GM12864 (cell line): ENCODE measurements at places on chromosomes 3 and 15.

GRCh38 chr3:37712918-37713817 lies 148.5 kb upstream of the CTDSPL start:
- no peak for DNase-seq

- DNase-seq = no peak
Measured at GRCh38 chr3:42653560-42654330, at the start of gene ZBTB47. ZBTB47 (plus strand) TSS chr3:42653697; CDS start chr3:42658356, 4,659 bp downstream.

- no peak for DNase-seq
Measured at GRCh38 chr3:119013951-119014350, 20.7 kb downstream of the IGSF11 start.

GRCh38 chr3:167160781-167161180 lies 219.3 kb downstream of the ZBBX start:
- no peak for DNase-seq

DNA sequence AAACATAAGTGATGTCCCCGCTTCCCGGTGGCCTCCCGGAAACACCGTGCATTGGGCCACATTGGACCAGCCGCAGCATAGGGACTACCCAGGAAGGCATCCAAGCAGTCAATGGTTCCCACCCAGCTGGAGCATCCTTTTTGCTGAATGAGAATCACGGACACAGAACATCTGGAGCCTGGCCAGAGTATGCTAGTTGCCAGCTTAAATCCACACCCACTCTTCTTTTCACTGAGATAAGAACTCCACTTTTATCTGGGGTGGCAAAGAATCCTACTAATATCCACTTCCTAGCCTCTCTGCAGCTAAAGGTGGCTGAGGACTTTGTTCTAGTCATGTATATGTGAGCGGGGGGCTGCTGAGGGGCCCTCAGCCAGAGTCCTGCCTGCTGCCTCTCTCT lies 95.2 kb upstream of the PLXNA1 start:
- no peak for DNase-seq

GRCh38 chr3:36876181-36876936 lies 68.5 kb downstream of the TRANK1 start:
- DNase-seq = peak; percentile 87

- no peak for DNase-seq
Measured at GRCh38 chr3:108218811-108219210, 3.4 kb downstream of the IFT57 start.

DNA sequence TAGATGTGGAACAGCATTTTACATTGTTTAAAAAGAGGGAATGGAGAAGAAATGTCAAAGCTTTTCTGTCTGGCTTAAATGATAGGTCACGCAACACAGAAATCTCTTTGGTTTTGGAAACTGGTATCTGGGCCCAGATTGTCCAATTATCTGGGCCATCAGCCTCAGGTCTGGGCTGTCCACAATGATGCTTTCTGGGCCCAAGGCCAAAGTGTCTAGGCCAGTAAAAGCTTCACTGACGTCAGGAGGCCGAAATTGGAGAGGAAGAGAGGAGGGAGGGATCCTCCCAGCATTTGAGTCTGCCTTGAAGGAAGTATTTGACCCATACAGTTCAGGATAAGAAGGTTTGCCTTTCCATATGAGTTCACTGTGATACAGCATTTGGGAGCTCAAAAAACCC lies 60.7 kb upstream of the ALDH1A3 start:
- DNase-seq = no peak

DNA sequence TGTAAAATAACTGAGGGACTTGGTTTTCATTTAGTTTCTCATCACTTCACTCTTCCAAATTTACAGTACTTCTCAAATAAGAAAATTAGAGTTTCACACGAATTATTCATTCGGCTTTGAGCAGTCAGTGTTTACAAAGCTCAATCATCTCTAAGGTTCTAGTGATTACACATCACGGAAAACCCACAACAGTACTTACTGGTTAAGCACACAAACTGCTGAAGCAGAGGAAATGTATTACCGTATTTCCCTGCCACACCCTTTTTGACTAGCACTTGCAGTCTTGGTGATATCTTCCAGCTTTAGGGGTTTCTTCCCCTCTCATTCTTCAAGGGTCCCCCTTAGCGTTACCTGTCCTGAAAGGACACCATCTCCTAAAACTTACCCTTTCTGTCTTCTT lies 164.8 kb upstream of the CDIN1 start:
- no peak for DNase-seq

- DNase-seq = no peak
Measured at GRCh38 chr3:155024006-155024638, 56.0 kb upstream of the MME start.

DNA sequence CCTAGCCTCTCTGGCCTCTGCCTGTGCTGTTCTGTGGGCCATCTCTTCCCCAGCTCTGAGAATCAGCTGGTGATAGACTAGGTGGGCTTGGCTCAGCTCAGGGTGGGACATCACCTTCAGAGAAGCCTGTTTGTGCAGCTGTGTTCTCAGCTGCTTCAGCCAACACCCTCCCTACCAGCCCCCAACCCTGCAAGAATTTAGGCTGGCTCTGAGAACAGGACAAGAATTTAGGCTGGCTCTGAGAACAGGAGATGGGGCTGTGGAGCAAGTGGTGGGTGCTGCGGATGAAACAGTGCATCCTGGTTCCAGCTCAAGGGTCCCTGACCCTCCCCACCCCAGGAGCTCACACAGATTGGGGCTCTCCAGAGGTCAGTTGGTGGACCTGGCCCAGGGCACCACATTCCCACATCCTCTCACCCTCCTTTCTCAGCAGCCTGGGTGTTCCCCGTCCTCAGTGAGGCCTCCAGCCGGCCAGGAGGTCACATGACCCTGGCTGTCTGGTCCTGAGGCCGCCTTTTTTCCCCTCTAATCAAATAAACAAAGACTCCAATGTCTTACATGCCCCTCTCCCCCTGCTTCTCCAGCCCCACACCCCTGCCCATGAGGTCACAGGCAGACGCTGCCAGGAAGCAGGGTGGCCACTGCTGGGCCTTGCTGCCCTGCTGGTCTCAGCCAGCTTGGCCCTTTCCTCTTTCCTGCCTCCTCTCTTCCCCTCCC lies 14.9 kb downstream of the PLEKHO2 start:
- no peak for DNase-seq

DNA sequence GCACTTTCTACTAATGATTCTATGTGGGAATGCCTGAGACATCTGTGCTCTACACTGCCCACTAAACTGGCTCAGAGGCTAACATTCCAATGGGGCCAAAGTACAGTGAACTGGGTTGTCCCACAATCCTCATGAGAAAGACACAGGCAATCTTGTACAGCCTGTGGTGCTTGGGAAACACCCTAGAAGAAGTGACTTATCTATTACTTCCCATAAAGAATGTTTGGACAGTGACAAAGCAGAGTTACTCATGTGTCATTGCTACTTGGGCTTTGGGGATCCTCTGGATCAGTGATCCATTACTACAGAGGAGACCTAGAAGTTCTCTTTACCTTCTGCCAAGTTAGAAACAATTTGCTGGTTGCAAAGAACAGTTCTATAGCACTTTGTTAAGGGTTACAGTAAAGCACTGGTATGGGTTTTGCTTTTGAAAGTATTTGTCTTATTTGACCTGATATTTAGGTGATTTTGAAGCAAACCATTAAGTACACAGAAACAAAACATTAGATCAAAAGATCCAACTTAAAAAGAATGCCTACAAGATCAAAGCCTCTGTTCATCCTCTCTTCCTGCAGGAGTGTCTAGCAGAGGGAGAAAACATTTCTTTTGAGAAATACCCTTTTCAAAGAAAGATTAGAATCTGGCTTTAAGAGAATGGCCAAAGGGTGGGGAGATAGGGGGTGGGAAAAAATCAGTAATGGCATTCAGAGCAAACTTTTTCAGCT lies 75.8 kb downstream of the CTNNB1 start:
- no peak for DNase-seq

GRCh38 chr15:78049691-78050440 lies 27.6 kb downstream of the TBC1D2B start:
- DNase-seq = peak; percentile 70

- DNase-seq = no peak
Measured at GRCh38 chr15:62164396-62165103, 535 bp downstream of the C2CD4B start.

DNA sequence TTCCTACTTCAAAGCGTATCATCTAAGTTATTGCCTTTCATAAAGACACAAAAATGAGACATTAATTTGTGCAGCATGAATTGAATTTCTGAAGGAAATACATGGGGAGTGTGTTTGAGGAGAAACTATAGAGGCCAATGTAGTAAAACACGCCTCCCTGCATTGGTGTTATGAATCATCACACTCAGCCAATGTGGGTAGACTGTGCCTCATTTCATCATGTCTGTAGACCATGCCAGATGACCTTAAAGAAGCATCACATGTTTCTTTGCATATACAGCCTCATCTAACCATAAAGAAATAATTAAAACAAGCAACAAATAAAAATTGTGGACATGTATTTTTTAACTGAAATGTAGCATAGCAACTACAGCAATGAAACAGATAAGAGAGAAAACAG lies 486.0 kb upstream of the ADAMTS9 start:
- DNase-seq = no peak

- DNase-seq = no peak
Measured at GRCh38 chr15:63727542-63727941, 106.2 kb downstream of the HERC1 start.

- no peak for DNase-seq
Measured at GRCh38 chr3:43998836-43999727, 242.6 kb upstream of the TOPAZ1 start.

- no peak for DNase-seq
Measured at GRCh38 chr3:120823156-120823555, 80.6 kb downstream of the GTF2E1 start.

DNA sequence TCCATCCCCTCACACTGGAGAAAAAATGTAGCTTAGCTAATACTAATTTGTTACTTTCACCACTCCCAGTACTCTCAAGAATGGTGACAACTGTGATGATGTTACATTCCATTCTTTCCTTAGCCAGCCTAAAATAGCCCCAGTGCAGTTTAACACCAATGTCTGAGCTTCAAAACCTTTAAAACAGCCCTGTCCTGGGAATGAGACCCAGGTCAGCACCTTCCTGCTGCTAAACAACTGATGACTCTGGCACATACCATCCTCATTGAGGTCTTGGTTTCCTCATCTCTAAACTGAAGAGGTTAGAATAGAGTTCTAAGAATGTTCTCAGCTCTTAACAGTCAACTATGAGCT lies 3.8 kb downstream of the SCAMP2 start:
- no peak for DNase-seq

- no peak for DNase-seq
Measured at GRCh38 chr15:64810497-64811326, 14.7 kb downstream of the PIF1 start.

DNA sequence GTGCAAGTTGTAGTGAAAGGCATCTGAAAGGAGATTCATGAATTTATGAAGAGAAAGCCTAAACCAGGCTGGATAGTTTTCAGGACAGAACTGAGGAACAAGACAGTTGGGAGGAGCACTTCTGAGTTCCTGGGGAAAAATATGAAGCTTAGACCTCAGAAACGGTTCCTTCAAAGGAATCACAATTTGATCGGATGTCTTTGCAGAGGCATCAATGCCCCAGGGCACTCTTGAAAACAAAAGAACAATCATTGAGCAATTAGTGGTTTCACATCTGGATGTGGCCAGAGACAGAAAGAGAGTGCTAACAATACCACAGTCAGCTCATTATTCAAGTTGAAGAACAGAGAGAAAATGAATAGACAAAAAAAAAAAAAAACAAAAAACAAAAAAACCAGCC lies 86.2 kb downstream of the KLF13 start:
- no peak for DNase-seq

GRCh38 chr15:39946862-39947261 lies 12.9 kb downstream of the EIF2AK4 start:
- no peak for DNase-seq

DNA sequence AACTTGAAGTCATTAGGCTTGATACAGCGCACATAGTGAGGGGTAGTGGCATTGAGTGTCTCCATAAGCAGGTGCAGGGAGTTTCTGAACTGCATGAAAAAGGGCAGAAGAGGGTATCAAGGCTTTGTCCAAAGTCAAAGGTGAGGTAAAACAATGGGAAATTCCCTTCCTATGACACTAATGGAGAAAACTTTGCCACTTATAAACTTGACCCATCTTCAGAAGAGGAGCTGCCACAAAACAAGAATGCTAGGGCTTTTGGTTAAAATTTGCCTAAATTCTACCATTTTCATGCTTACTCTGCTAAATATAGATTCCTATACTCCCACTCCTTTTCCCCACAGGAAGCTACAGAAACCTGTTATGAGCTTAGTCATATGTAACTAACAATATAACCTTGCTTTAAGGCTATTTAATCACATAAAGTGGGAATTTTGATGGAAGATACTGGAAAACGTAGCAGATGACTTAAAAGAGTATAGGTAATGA lies 87.5 kb upstream of the MYO5C start:
- DNase-seq = peak; percentile 54

- no peak for DNase-seq
Measured at GRCh38 chr3:12424635-12425319, 59.5 kb upstream of the TSEN2 start.

- no peak for DNase-seq
Measured at GRCh38 chr15:37813306-37813705, 121.1 kb upstream of the TMCO5A start.

DNA sequence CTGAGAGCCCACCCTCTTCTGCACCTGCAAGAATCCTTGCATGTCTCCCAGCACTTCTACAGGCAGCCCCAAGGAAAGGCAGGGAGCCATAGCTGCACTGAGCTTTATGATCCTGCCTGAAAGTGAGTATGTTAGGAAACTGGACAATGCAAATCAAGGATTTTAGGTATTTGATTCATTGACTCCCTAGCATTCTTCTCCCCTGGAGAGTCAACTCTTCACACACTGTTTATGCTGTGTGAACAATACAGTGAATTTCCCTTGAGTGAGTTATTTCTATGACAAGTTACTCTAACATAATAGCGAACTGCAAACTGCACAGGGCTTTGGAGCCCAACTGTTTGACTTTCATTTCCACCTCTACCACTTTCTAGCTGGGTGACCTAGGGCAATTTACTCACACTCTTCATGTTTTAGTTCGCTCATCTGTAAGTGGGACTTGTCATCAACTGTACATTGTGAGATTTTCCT lies 96.0 kb upstream of the PHLDB2 start:
- no peak for DNase-seq

DNA sequence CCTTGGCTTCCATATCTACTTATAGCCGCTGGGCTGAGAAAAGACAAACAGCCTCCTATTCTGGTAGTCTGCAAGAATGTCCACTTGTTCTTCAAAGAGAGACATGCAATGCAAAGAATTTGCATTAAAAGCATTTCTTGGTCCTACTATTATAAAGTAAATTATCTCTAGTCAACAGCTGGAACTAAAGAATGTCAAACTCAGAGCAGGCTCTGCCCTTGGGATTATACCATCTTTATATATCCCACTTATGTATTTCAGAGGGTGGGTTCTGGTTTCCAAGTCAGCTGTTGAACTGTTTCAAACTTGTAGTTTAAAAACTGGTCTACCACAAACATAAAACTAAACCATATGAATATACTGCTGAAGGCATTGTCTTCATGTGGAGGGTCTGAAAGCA lies 7.0 kb upstream of the ACTC1 start:
- DNase-seq = no peak

DNA sequence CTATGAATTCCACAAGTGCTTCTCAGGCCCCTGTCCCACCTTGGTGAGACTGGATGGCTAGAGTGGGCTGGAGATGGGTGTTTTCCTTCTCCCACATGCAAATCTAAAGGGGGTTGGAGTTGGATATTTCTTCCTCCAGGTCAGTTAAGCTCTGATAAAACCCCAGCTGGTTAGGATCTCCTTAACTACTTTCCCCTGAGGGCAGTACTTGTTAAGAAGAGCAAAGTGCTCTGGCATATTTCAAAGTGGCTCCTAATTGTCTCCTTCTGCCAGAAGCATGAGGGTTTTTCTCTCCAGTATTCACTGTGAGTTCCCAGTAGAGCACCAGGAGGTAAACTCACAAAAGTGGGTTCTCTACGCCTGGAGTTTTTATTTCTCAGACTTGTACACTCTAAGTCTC lies 31.4 kb downstream of the COL6A6 start:
- DNase-seq = no peak

- no peak for DNase-seq
Measured at GRCh38 chr3:195540027-195540426, 3.1 kb downstream of the PPP1R2 start.
